ENCODE measurements at places on chromosomes 6 and 20.

DNA sequence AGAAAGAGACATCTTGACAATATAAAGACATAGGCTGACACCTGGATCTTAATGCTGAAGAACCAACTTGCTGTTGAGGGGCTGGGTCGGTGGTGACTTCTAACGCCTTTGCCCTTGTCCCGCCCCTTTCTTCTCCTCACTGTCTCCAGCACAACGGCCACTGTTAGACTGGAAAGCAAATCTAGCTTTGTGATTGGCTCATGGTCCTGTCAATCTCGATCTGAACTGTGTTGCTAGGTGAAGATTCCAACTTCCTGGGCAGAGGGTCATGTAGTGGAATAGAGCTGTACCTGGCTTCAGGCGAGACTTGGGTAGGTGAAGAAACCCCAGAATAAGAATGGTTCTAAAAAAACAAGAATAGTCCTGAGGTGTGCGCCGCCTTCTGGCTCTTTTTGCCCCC, at the start of gene PGK2:
PGK2 (minus strand) TSS at position 110 of the 400 bp plus-strand sequence; CDS start at position 12, 98 bp downstream.
- peak; percentile 72 for DNase-seq

DNA sequence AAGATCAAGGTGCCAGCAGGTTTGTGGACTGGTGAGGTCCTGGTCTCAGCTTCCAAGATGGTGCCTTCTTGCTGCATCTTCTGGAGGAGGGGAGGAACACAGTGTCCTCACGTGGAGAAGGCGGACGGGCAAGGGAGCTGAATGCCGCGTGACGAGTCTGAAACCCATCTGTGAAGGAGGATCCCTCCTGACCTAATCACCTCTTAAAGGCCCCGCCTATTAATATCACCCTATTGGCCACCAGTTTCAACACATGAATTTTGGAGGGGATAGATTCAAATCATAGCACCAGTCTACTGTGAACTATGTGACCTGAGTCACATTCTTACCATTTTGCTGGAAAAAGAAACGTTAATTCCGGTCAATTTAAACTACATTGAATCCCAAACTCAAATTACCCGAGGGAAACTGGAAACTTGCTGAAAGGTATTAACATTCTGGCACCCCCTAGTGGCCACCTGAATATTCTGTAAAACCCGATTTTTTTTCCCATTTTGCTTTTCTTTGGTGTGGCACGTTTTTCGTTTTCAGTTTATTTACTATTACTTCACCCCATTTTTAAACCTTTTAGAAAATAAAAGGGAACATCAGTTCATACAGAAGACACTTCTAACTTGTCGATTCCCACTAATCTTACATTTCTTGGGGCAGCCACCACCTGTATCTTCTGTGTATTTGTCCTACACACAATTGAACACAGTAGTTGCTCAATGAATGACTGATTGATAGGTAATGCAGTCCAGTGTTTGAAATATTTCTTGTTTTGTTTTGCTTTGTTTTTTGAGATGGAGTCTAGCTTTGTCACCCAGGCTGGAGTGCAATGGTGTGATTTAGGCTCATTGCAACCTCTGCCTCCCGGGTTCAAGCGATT, 17.9 kb upstream of the CCDC170 start:
- DNase-seq, result peak; percentile 63

DNA sequence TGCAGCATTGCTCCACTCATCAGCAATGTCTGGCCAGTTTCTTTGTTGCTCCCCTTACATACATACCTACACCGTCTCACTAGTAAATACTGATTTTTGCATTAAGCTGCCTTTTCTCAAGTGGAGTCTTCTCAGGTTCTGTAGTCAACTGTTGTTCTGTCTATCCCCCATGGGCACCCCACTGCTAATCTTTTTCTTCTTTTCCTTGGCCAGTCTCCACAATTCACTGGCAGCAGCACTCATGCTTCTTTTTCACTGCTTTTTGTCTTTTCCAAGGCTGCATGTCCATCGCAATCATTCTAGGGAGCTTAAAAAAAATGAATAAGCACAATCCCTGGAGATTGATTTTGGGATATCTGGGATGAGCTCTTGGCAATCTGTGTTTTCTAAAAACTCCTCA, 10.3 kb upstream of the ERVFRD-1 start:
- DNase-seq, result no peak

- peak; percentile 9 for DNase-seq
Observed at GRCh38 chr6:27441001-27441400, 31.9 kb downstream of the ZNF184 start.

DNA sequence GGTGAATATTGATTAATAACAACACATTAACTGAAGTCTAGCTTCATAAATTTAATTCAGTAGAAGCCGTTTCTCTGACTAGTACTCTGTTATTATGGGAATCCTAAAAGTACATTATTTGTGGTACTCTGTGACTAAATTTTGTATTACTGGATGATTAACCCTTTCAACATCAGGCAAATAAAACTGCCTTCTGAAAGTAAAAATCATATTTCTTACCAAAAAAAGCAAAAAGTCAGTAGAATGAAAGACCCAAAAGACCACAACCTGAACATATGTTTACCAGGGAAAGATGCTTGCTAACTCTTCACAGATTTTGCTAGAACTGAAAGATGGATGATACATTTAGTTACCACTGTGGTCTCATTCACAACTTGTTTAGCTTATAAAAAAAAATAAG, 73.2 kb downstream of the AHI1 start:
- DNase-seq, result no peak

DNA sequence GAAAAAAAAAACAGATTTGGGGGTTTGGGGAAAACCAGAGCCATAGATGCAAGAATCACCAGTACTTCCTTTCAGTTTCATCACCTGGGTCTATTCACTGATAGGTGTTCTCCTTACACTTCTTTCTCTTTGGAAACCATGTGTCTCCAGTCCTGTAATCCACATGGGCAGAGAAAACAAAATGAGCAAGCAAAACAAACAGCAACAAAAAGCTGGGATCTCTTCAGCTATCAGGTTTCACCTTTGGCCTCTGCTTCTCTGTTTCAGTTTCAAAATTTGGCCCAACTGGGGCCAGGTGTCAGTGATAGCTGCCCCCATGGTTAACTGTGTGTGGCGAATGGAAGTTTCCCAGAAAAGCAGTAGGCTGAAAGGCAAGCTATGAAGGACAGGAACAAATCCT, 220.0 kb upstream of the THBS2 start:
- no peak for DNase-seq

DNA sequence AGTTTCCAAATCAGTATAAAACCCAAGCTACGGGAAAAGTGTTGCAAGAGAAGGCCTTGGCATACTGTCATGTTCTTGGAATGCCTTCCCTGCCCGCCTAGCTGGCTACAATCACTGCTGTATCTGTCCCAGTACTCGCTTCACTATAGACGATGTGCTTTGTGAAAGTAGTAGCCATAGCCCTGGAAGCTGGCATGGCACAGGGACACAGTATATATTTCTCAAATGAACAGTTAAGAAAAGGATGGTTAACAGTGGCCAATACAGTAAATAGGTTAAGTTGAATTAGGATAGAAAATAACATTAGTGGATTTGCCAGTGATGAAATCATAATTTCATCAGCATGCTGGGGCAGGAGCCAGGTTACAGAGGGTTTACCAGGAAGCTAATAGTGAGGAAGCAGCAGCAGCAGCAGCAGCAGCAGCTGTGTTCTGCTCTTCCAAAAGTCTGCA, 499.3 kb downstream of the CDKAL1 start:
- DNase-seq, result peak; percentile 52

GRCh38 chr6:162273986-162274385, 453.6 kb downstream of the PRKN start:
- DNase-seq, result no peak

GRCh38 chr6:17311595-17312311, 30.6 kb downstream of the RBM24 start:
- peak; percentile 28 for DNase-seq

DNA sequence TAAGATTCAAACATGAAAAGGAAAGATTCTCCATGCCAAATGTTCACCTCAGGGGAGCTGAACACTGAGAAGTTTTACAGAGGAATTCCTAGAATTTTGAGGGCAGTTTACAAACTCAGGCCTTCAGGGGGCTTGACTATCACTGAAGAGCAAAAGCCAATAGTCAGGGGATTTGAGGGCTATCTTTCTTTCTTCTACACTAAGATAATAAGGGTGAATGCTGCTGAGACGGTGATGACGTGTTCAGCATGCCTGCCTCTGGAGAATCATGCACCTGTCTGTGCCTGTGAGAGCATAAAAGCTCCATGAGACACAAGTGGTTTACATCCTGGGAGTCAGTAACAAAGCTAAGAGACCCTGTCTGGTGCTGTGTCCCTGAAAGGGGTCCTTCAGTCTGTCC, 1085.6 kb downstream of the KIF16B start:
- no peak for DNase-seq

DNA sequence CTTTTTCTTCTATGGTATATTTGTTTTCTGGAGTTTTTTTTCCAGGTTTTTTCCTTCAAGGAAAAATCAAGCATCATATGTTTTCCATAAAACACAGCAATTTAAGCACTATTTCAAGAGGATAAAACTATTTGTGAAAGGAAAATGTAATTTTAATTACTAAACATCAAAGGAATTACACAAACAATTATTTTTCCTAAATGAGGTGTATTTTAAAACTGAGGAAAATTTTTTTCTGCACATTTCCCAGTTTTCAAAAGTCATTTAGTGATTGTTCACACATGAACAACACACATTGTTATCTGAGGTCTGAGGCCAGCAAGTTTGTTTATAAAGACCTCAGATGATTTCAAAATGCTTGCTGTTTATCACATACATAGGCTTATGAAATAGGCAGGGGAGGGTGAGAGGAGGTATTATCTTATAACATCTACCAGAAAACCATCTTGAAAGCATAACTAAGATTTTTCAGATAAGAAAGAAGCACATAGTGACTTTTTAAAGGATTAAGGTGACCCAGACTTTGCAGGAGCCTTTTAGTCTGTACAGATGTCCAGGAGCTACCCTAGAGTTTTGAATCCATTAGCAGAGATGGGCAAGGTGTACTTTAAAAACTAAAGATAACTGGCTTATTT, 381.6 kb downstream of the GJA1 start:
- no peak for DNase-seq

GRCh38 chr6:118581489-118581959, 33.4 kb downstream of the PLN start:
- DNase-seq, result no peak

- DNase-seq, result no peak
Observed at GRCh38 chr20:51266353-51266752, 243.4 kb upstream of the KCNG1 start.

DNA sequence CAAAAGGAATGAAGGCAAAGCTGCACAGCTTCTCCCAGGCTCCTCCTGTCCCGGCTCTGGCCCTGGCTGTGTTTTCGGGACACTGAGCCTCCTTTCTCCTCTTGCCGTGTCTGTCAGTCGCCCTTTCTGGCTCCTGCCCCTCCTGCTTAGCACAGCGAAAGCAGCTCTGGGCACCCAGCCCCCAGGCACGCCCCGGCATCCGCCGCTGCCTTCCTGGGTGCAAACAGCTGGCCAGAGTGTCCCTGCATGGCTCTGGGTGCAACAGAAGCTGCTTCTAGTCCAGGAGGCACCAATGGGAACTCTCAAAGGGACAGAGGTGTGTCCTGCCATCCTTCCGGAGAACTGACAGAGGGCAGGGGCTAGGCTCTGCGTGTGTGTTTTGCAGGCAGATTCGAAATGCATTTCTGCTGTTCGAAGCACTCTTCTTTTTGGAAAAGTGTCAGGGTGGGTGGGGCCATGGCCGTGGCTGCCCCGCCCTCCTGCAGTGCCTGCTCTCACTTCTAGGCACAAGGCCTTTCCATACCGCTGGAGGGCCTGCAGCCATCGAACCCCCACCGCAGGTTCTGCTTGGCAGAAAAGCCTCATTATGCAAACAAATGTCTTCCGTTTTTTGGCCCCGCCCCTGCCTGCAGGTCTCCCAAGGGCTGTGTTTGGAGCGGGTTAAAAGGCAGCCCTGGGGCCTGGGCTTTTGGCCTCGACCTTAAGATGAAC, 15.5 kb downstream of the COL9A3 start:
- DNase-seq, result peak; percentile 42

- no peak for DNase-seq
Observed at GRCh38 chr6:7406743-7407142, 17.1 kb downstream of the RIOK1 start.

DNA sequence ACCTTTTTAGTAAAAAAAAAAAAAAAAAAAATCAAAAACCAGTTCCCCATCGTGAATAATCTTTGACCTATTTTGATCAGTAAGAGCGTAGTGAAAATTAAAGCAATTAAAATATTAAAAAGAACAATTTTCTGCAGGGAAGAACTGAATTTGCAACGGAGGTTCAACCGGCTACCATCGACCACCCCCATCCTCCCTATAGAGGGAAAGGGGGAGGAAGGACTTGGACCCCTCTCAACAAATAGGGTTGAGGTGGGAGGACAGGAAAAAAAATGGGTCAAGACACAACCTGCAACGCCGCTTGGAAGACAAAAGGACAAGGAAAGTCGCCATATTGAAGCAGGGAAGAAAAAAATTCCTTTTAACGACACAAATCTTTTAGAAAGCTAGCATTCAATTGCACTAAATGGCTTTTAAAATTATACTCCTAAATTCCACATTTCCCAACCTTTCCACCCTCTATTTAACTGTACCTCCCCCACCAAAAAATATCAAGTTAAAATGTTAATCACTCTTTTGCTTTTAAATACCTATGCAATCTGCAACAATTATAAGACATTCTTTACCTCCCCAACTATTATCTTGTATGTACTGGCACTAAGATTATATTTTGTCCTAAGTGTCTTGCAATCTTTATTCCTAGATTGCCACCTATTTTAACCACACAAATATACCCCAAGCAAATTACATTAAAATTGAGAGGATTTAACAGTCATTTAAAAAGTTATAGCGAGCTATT, 1.7 kb downstream of the PPP1R10 start:
- DNase-seq, result peak; percentile 90

- no peak for DNase-seq
Observed at GRCh38 chr6:18101873-18102272, 20.6 kb downstream of the NHLRC1 start.

GRCh38 chr6:132320007-132320406, 81.3 kb downstream of the MOXD1 start:
- no peak for DNase-seq

DNA sequence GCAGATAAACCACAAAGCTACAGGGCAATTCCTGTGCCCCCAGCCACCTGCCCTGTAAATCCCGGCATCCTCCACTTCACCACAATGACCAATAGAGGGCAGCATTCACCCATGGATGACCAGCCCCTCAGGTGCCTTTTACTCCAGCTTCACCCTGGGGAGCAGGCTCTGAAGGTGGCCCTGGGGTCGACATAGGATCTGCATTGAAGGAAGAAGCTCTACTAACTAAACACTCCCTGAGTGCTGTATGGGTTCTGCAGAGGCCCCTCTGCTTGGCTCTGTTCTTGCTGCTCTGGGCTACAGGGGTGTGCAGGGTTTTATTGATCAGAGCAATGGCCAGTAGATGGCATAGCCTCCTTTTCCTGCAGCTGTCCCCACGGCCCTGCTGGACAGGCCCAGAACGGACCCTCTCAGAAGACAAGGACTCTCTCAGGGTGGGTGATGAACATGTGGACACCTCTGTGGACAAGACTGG, 20.3 kb downstream of the CST4 start:
- peak; percentile 19 for DNase-seq

GRCh38 chr6:56087421-56087820, 160.0 kb downstream of the COL21A1 start:
- peak; percentile 32 for DNase-seq

DNA sequence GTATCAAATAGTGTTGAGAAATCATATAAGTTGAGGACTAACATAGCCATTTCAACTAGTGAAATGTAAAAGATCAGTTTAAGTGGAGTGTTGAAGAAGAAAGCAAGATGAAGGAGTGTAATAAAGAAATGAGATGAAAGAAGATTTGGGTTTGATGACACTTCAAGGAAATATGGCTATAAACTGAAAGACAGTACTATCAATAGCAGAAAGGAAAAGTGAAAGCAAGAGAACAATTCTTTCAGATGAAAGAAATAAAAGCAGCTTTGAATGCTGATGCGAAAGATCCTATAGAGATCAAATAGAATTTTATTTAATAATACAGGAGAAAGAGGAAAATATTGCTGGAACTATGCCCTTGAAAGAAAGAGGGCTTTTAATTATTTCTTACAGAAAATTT, 92.8 kb upstream of the PRSS16 start:
- DNase-seq, result no peak

Measured in Daoy (cell line).